ENCODE measurements at places on chromosomes 2 and 18. TPM values are rescaled to one million over a fixed set of nuclear protein-coding genes. Genes with fewer than 3 reads are reported as not detected.

EFHD1 gene
- 0.33 TPM for total RNA-seq

AQP12B gene
- total RNA-seq = under 0.01 TPM

FN1 gene
- 222 TPM for total RNA-seq

SF3B6 gene
- total RNA-seq = 213 TPM

KIF5C gene
- total RNA-seq = 0.19 TPM

GLI2 gene
- 1.8 TPM for total RNA-seq

SLC14A1 gene
- 2.8 TPM for total RNA-seq

CYS1 gene
- total RNA-seq = 0.19 TPM

DNA sequence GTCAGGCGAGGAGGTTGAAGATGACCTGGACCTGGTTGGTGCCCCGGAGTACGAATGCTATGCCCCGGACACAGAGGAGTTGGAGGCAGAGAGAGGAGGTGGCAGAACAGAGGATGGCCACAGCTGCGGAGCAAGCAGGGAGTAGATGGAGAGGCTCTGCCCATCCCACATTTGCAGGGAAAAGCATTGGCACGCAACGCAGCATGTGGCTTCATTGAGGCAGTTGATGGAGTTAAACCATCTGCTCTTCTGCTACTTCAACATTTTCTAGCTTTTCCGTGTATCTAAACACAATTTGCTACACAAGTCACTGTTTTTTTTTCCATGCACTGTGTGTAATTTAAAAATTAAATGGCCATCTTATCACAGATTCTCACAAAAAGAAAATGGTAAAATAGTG is 11.8 kb downstream of the RBFA start:
- no peaks in the 10 kb centered on the region for H3K4me1 ChIP-seq
- no peak overlapping the region for H3K4me3 ChIP-seq
- no peak overlapping the region for H3K27ac ChIP-seq

GRCh38 chr2:46846536-46846935 is 69.1 kb downstream of the MCFD2 start:
- no peaks in the 10 kb centered on the region for H3K4me1 ChIP-seq
- H3K4me3 ChIP-seq = no peak overlapping the region
- H3K27me3 ChIP-seq = no peaks in the 10 kb centered on the region
- peak overlapping the region; percentile 11 for H3K27ac ChIP-seq

GRCh38 chr18:42636309-42636708 is 479.2 kb downstream of the RIT2 start:
- no peaks in the 10 kb centered on the region for H3K36me3 ChIP-seq
- H3K4me3 ChIP-seq = no peak overlapping the region
- H3K27ac ChIP-seq = no peak overlapping the region
- H3K27me3 ChIP-seq = no peaks in the 10 kb centered on the region

GRCh38 chr2:109148991-109149645 is 20.1 kb downstream of the SH3RF3 start:
- H3K4me3 ChIP-seq = no peak overlapping the region
- H3K27me3 ChIP-seq = no peaks in the 10 kb centered on the region
- no peak overlapping the region for H3K27ac ChIP-seq
- DNase-seq = no peak

DNA sequence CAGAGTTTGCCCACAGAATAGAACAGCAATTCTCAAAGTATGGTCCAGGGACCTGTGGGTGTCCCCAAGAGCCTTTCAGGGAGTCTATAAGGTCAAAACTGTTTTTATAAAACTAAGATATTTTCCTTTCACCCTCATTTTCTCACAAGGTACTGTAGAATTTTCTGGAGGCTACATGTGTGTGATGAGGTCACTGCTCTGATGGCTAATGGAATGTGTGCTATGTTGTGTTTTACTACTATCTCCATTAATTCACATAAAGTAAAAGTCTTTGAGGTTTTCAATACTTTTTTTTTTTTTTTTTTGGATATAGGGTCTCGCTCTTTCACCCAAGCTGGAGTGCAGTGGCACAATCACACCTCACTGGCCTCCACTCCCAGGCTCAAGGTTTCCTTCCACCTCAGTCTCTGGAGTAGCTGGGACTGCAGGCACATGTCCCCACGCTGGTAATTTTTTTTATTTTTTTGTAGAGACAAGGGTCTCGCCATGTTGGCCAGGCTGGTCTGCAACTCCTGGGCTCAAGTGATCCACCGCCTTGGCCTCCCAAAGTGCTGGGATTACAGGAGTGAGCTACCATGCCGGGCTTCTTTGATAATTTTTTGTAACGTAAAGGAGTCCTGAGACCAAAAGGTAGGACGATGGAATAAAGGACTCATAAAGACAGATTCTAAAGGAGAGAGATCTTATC is 1.8 kb downstream of the TRABD2A start:
- H3K27me3 ChIP-seq = peaks cover 62% of the 10 kb centered on the region
- H3K36me3 ChIP-seq = no peaks in the 10 kb centered on the region
- no peak overlapping the region for H3K27ac ChIP-seq
- H3K4me3 ChIP-seq = no peak overlapping the region

- no peak overlapping the region for H3K4me3 ChIP-seq
- DNase-seq = no peak
- peaks cover 7% of the 10 kb centered on the region for H3K27me3 ChIP-seq
- no peaks in the 10 kb centered on the region for H3K36me3 ChIP-seq
- no peak overlapping the region for H3K27ac ChIP-seq
- no peaks in the 10 kb centered on the region for H3K4me1 ChIP-seq
These were observed 13.8 kb downstream of the CYP26B1 start for GRCh38 chr2:72133721-72134407.

- H3K4me3 ChIP-seq = no peak overlapping the region
- no peak overlapping the region for H3K27ac ChIP-seq
- H3K4me1 ChIP-seq = no peaks in the 10 kb centered on the region
- peak; percentile 32 for DNase-seq
- H3K36me3 ChIP-seq = peaks cover 18% of the 10 kb centered on the region
These were observed 75.8 kb downstream of the KIDINS220 start for GRCh38 chr2:8761529-8762164.

GRCh38 chr2:217756375-217757107 is 246.3 kb downstream of the TNS1 start:
- peak overlapping the region; percentile 24 for H3K4me3 ChIP-seq
- H3K27ac ChIP-seq = no peak overlapping the region
- peak; percentile 64 for DNase-seq
- no peaks in the 10 kb centered on the region for H3K36me3 ChIP-seq
- peaks cover 9% of the 10 kb centered on the region for H3K27me3 ChIP-seq

DNA sequence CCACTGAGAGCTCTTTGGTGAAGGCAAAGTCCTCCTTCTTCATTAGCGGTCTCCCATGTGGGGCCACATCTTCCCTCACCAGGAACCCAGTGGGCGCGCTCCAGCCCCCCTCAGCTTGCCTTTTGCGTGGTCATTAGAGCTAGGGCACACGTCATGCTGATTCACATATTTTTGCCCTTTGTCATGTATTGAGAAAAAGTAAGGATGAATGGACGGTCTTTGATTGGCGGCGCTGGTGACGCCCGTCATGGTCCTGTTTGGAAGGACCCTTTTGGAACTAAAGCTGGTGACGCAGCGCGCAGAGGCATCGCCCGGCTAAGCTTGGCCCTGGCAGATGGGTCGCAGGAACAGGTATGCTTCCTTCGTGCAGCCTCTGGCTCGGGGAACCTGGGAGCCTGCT is 3.1 kb downstream of the SLC14A1 start:
- no peak overlapping the region for H3K27ac ChIP-seq
- peaks cover 3% of the 10 kb centered on the region for H3K4me1 ChIP-seq
- no peaks in the 10 kb centered on the region for H3K36me3 ChIP-seq
- no peak for DNase-seq
- no peak overlapping the region for H3K4me3 ChIP-seq

GRCh38 chr2:127106457-127106990 is 430 bp downstream of the BIN1 start:
- DNase-seq = no peak
- H3K4me1 ChIP-seq = peaks cover 7% of the 10 kb centered on the region

DNA sequence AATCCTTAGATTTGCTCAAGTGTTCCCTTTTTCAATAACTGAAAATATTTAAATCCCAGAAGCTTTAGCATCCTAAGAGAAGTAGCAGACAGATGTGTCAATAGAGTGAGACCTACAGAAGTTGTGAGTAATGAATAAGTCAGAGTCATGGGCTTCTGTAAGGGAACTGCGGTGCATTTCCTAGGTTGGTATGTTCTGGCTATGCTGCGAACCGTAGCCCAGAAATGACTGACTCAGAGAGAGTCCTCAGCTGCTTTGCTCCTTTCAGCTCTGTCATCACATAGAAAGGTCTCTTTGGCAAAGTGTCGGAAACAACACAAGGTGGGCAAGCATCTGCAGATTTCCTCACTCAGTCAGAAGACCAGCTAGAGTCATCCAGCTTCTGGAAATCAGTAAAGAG is 297.1 kb downstream of the ARHGAP15 start:
- peaks cover 4% of the 10 kb centered on the region for H3K36me3 ChIP-seq
- no peak for DNase-seq
- no peaks in the 10 kb centered on the region for H3K4me1 ChIP-seq
- no peaks in the 10 kb centered on the region for H3K27me3 ChIP-seq

DNA sequence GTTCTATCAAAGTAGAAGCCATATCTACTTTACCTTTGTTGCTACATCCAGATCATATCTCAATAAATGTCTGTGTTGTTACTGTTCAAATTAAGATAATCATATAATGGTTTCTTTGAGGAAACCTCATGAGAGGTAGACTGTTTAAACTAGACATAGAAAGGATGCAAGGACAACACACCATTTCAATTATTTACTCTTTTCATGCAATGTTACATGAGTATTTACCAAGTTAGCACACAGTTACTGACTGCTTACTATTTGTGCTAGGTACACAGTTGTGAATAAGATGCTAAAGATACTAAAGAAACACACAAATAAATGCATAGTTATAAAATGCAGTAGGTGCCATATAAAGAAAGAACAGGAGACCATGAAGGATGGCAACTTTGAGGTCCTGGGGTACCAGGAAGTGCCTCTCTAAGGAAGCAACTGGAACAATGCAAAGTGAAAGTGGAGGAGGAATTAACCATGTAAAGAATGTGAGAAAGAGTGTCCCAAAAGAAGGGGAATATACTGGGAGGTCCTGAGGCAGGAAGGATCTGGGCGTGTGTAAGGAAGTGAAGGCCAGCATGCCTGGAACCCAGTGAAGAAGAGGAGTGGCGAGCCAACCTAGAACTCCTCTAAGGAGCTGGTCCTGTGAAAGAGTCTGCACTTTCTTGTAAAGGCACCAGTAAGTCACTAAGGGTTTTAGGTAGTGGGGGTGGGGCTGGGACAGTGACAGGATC is 39.4 kb downstream of the RBMS1 start:
- H3K36me3 ChIP-seq = no peaks in the 10 kb centered on the region
- H3K27ac ChIP-seq = no peak overlapping the region
- peaks cover 3% of the 10 kb centered on the region for H3K4me1 ChIP-seq
- H3K4me3 ChIP-seq = no peak overlapping the region
- no peaks in the 10 kb centered on the region for H3K27me3 ChIP-seq

- H3K4me3 ChIP-seq = no peak overlapping the region
- DNase-seq = no peak
- H3K27ac ChIP-seq = no peak overlapping the region
- H3K36me3 ChIP-seq = no peaks in the 10 kb centered on the region
These were observed 44.8 kb downstream of the MARCHF4 start for GRCh38 chr2:216327447-216327935.

DNA sequence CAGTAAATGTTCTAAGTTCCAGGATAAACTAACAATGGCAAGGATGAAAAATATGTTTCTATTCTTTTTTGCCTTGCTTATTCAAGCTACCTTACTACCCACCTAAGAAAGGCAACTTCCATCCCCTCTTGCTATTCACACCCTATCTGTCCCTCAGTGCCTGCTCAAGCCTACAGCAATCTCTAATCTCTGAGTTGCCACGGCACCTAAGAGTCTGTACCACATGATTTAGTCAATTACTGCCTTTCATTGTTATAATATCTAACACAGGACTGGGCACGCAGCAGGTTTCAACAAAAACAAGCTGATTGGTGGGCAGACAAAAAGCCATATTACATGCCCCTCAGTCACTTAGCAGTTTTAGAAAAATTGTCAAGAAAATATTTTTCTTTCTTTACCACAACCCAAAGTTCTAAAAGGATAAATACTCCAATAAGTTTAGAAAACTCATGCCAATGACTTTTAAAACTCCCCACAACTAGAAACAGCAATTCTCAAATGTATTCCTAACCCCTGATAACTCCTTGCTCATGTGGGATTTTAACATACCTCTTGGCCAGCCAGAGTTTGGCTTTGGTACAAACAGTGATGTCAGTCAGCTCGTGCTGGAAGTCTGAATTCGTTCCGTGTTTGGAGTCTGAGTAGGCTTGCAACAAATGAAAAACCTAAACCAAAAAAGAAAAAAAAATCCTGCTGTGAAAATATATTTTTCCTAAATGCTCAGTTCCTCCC is 117.3 kb upstream of the ZFP36L2 start:
- peak overlapping the region; percentile 55 for H3K27ac ChIP-seq
- no peak overlapping the region for H3K4me3 ChIP-seq
- peaks cover 7% of the 10 kb centered on the region for H3K36me3 ChIP-seq

- no peaks in the 10 kb centered on the region for H3K27me3 ChIP-seq
- no peaks in the 10 kb centered on the region for H3K36me3 ChIP-seq
These were observed 39.8 kb downstream of the TRAK2 start for GRCh38 chr2:201411421-201411820.

GRCh38 chr2:14533131-14533757 is 99.3 kb upstream of the LRATD1 start:
- no peak for DNase-seq
- no peaks in the 10 kb centered on the region for H3K36me3 ChIP-seq
- H3K27ac ChIP-seq = no peak overlapping the region
- no peaks in the 10 kb centered on the region for H3K4me1 ChIP-seq

DNA sequence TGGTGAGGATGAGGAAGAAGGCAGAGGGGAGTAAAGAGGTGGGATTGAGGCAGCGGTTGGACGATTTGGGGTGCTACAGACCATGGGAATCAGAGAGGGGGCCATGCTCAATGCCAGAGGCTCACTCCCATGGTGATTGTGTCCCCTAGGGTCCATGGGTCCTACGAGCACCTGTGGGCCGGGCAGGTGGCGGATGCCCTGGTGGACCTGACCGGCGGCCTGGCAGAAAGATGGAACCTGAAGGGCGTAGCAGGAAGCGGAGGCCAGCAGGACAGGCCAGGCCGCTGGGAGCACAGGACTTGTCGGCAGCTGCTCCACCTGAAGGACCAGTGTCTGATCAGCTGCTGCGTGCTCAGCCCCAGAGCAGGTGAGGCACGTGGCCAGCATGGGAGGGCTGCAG is 5.2 kb downstream of the CAPN10 start:
- no peaks in the 10 kb centered on the region for H3K27me3 ChIP-seq
- DNase-seq = no peak
- no peak overlapping the region for H3K27ac ChIP-seq
- peaks cover 16% of the 10 kb centered on the region for H3K4me1 ChIP-seq
- no peak overlapping the region for H3K4me3 ChIP-seq
